ENCODE measurements at places on chromosomes 11 and 22. TPM values are rescaled to one million over a fixed set of nuclear protein-coding genes. Genes with fewer than 3 reads are reported as not detected.

DBX1 gene
- total RNA-seq: not detected

CBLIF gene
- not detected for total RNA-seq

TECTA gene
- total RNA-seq: 2.1 TPM

CHST1 gene
- total RNA-seq: 8.5 TPM

JAML gene
- 9.2 TPM for total RNA-seq

GGT1 gene
- 4.4 TPM for total RNA-seq

TTLL1 gene
- total RNA-seq: 21.6 TPM

GDPD4 gene
- not detected for total RNA-seq

- DNase-seq: no peak
Observed at GRCh38 chr11:59862252-59862651, 4.0 kb downstream of the TCN1 start.

GRCh38 chr22:29292379-29292778 lies 14.1 kb upstream of the GAS2L1 start:
- no peak for DNase-seq

- no peak for DNase-seq
Observed at GRCh38 chr22:30662040-30662439, 5.6 kb downstream of the DUSP18 start.

GRCh38 chr11:57407010-57407920 lies 16.8 kb upstream of the PRG2 start:
- DNase-seq: no peak

GRCh38 chr11:45386972-45387371 lies 100.8 kb upstream of the SYT13 start:
- DNase-seq: peak; percentile 72

GRCh38 chr22:31923136-31923535 lies 21.2 kb upstream of the YWHAH start:
- no peak for DNase-seq

GRCh38 chr11:63015521-63016215 lies at the start of gene SLC22A8:
SLC22A8 (minus strand) TSS chr11:63015841; CDS start chr11:63014958, 883 bp downstream.
- DNase-seq: no peak

DNA sequence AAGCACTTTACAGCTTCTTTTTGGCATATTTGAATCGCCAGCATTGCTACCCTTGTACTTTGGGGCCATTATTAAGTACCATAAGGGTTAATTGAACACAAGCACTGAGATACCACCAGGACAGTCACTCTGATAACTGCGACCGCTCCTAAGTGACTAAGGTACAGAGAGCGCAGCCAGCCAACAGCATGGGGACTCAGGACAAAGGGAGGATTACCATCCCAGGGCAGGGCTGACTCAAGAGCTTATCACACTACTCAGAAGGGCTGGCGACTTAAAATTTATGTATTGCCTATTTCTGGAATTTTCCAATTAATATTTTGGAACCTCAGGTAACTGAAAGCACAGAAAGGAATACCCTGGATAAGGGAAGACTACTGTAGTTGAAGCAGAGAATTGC lies 479 bp downstream of the ZNF280A start:
- no peak for DNase-seq

- DNase-seq: no peak
Observed at GRCh38 chr11:12288931-12289666, 88.3 kb upstream of the PARVA start.

- DNase-seq: no peak
Observed at GRCh38 chr22:27175021-27175838, 517.8 kb downstream of the MIAT start.

- no peak for DNase-seq
Observed at GRCh38 chr22:44108806-44109385, 71.8 kb upstream of the PARVG start.

GRCh38 chr11:66745356-66746235 lies 16.6 kb upstream of the SPTBN2 start:
- no peak for DNase-seq

- no peak for DNase-seq
Observed at GRCh38 chr11:706957-707816, 1.2 kb downstream of the EPS8L2 start.

DNA sequence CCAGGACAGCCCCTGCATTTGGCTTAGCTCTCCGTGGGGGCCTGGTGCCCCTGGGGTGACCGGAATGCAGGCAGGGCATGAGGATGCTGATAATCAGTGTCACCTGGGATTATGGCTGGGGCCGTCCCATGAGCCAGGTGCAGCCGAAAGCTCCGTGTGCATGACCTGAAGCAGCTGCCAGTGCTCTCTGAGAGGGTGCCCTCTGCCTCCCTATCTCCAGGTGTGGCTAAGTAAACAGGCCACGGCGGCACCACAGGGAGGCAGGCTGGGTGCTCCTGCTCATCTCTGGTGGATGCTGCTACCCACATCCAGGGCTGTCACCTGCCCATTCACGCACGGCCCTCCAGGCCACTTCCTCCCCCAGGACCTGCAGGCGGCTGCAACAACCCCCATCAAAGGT lies 29.8 kb downstream of the DUSP8 start:
- no peak for DNase-seq

GRCh38 chr22:20439928-20440575 lies 2.4 kb upstream of the SCARF2 start:
- DNase-seq: no peak

DNA sequence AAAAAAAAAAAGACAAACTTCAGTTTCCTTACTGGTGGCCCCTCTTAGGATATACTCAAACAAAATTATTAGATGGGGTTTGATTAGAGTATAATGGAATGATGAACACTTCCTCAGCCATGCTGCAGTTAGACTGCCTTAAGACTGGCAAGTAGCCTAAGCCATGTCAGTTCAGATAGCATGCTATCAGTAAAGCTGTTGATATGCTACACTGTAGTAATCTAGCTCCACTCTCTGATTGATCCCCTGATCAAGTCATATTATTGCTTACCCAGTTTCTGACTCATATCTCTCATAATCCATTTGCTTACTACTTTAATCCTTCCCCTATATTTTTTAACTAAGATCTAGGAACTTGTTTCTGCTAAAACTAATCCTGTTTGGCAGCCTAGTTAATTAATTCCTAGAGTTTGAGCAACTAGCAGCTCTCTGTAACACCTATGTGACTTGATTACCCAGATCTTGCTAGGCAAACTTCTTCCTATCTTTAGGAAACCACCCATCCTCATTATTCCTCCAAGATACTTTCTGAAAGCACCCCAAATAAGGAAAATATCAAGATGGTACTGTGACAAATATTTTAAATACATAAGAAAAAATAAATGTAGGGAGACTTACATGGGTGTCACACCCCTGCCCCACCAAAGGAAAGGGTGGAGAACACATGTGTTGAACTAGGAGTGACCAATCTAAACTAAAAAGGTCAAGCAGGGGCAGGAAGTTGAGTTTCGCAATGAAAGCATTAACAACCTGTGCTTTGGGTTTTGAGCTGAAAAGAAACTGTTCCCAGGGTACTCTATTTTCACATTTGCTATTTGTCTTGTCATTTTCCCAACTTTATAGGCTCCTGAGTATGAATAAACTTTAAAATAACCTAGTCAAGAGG lies 43.2 kb downstream of the PIK3C2A start:
- no peak for DNase-seq

GRCh38 chr11:43547430-43547831 lies 133.1 kb upstream of the HSD17B12 start:
- peak; percentile 76 for DNase-seq

GRCh38 chr11:6926208-6927029 lies at the start of gene ZNF215:
ZNF215 (plus strand) TSS chr11:6926426; CDS start chr11:6932273, 5,847 bp downstream.
- DNase-seq: peak; percentile 30

GRCh38 chr11:110454609-110455008 lies 24.9 kb downstream of the FDX1 start:
- DNase-seq: no peak

DNA sequence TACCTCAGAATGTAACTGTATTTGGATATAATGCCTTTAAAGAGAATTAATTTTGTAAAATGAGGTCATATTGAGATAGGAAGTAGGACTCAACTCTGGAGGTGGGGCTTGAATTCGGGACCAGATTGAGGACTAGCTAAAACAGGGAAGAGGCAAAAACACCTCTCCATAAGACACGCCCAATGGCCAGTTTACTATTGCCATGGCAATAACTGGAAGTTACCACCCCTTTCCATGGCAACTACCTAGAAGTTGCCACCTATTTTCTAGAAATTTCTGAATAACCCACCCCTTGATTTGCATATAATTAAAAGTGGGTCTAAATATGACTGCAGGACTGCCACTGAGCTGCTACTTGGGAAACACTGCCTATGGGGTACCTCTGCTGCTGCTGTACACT lies 206.4 kb downstream of the TTC28 start:
- no peak for DNase-seq

- DNase-seq: peak; percentile 80
Observed at GRCh38 chr11:6505577-6506240, 8.6 kb downstream of the DNHD1 start.

DNA sequence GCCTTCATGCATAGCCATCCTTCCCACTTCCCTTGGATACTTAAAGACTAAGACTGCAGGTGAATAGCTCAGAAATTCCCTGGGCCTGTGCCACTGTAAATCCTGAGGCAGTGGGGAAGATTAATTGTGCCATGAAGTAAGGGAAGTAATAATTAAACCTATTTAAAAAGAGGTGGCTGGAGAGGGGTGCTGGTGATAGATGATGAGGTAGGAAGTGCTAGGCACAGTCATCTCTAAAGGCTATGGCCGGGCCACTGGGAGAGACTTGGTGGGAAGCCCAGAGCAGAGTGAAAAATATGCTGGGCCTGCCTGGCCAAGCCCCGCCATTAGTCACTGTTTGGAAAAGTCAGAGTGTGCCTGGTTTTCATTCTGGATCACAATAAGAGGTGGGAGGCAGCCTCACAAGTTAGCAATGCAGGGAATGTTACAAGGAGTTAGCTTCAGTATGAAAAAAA lies 197.2 kb upstream of the PITPNB start:
- DNase-seq: peak; percentile 26

GRCh38 chr11:62344210-62344609 lies 7.0 kb downstream of the ASRGL1 start:
- DNase-seq: no peak

- DNase-seq: no peak
Observed at GRCh38 chr22:32219026-32219425, 14.2 kb upstream of the RFPL2 start.

- peak; percentile 5 for DNase-seq
Observed at GRCh38 chr11:29119707-29120618, 896.9 kb downstream of the KCNA4 start.

DNA sequence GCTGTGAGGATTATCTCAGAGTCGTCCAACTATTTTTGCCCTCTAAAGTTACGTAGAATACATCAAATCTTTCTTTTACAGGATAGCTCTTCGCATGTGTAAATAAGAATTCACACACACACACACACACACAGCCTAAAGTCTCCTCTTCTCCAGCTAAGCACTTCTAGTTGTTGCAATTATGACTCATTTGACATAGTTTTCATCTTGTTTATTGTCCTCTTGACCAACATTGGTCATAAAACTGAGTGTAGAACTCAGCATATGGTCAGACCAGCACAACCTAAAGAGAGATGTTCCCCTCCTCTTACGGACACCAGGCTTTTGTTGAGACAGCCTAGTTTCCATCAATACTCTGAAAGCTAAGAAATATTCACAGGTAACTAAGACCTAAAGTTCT lies 234.2 kb downstream of the BLID start:
- DNase-seq: no peak
